ENCODE measurements at places on chromosomes 4 and X.

DNA sequence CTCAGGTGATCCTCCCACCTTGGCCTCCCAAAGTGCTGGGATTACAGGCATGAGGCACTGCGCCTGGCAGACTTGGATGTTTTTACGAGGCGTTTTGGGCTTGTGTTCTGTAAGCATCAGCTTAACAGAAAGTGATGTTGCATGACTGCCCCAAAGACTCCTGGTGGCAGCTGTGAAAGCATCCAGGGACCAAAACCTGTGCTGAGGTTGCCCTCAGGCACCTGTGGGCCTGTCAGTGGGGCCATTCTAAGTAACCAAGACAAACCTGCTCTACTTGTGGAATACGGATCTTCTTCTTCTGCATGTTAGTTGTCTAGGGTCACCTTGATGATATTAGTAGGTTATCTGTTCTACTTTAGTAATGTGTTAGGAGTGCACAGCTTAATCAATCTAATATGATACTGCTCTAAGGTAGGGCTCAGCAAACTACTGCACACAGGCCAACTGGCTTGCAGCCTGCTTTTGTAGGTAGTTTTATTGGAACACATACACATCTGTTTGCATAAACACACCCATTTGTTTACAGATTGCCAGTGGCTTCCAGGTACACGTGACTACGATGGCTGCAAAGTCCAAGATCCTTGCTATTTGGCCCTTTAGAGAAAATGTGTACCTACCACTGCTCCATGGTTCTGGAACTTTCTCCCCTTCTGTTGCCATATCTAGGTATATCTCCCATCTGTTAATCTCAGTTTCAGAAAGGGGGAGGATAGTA is 136.7 kb downstream of the GPR143 start:
- no peak for DNase-seq

- no peak for DNase-seq
Measured at GRCh38 chr4:156673483-156673882, 298.1 kb downstream of the PDGFC start.

- no peak for DNase-seq
Measured at GRCh38 chrX:69021141-69021960, 143.9 kb downstream of the PJA1 start.

DNA sequence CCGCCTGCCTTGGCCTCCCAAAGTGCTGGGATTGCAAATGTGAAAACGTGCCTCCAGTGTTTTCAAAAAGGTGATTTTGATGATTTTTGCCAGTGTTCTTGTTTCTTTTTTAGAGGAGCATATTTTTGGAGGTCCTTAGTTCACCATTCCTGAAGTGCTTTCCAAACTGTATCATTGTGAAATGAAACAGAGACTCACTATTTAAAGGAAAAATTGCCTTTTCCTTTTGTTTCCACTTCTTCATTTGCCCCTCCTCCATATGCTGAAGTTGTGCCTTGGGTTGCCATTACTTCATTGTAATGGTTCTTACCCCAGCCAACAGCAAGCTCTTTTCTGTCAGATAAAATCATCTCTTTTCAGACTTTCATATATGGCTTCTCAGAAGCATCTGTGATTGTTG is 164.4 kb downstream of the FNIP2 start:
- no peak for DNase-seq

DNA sequence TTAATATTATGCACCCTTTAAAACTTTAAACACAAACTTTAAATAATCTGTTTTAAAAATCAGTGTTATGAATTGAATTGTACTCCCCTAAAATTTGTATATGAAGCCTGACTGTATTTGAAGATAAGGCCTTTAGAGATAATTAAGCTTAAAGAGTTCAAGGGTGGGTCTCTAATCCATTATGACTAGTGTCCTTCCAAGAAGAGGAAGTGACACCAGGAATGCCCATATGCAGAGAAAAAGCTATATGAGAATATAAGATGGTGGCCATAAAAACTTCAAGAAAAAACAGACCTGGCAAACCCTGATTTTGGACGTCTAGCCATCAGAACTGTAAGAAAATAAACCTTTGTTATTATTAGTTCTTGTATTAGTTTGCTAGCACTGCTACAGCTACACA is 29.0 kb downstream of the UGT2A2 start:
- no peak for DNase-seq

- no peak for DNase-seq
Measured at GRCh38 chr4:146382194-146382593, 139.5 kb downstream of the SLC10A7 start.

DNA sequence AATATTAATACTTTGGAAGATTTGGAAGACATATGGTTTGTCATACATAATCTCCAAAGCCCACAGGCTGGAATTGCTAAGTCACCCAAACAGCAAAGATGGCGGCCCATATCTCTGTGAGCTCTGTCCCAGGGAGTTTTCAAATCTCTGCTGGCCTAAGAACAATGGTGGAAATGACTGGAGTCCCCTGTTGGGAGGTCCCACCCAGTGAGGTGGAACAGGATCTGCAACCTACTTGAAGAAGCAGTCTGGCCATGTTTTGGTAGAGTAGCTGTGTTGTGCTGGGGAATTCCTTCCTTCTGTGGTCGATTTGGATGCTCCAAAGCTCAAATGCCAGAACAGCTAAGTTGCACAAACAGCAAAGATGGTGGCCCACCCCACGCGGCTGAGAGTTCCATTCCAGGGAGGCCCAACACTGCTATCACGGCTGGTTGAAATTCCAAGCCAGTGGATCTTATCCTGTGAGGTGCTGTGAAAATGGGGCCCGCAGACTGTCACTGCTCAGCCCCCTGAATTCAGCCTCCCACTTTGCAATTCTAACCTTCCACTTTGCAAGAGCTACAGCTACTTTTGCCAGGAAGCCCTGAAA is 3.2 kb upstream of the UGT2B7 start:
- DNase-seq, result no peak

DNA sequence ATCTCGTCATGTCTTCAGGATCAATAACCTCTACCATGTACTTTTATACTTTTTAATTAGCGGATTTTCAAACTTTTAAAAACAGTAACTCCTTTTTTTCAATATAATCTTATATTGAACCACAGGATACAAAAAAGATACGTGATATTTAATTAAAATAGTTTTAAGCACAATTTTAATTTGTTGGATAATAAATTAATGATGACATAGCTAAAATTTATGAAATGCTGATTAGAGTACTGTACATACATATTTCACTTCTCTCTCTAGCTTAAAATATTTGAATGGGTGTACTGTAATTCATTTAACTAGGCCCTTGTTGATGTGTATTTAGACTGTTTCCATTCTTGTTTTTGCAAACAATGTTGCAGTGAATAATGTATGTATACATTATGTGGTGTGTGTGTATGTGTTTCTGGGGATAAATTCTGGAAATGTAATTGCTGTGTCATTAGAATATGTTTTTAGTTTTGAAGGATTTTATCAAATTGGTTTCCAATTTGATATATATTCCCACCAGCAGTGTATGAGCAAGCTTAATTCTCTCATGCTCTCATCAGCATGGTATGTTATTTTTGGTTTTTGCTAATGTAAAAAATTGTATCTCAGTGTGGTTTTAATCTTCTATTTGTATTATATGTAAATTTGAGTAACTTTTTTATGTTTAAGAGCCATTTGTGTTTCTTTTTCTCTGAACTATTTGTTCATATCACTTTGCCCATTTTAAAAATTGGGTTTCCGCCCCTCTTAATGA is 66.4 kb downstream of the CDKL5 start:
- no peak for DNase-seq

- DNase-seq, result no peak
Measured at GRCh38 chr4:145930592-145930991, 8.0 kb downstream of the ZNF827 start.

GRCh38 chr4:71113294-71113693 is 119.8 kb downstream of the DCK start:
- DNase-seq, result no peak

DNA sequence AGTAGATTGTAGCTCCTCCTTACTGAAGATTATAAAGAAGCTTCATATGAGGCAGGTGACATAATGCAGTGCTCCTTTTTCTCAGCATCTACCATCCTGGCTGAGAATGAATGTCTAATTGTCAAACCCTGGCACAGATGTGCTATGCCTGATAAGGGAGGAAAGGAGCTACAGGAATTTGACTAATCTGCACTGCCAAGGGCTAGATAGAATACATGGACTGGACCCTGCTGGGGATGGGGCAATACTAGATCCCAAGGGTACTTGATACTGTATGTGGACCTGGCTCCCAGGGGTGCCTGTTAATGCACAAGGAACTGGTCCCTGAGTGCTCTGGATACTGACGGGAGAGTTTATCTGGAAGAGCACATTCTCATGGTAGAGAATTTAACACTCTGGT is 362.2 kb upstream of the EMCN start:
- DNase-seq, result no peak

GRCh38 chrX:153882086-153882498 is 3.9 kb downstream of the L1CAM start:
- no peak for DNase-seq

- DNase-seq, result no peak
Measured at GRCh38 chr4:186557061-186557460, 1.7 kb upstream of the MTNR1A start.

DNA sequence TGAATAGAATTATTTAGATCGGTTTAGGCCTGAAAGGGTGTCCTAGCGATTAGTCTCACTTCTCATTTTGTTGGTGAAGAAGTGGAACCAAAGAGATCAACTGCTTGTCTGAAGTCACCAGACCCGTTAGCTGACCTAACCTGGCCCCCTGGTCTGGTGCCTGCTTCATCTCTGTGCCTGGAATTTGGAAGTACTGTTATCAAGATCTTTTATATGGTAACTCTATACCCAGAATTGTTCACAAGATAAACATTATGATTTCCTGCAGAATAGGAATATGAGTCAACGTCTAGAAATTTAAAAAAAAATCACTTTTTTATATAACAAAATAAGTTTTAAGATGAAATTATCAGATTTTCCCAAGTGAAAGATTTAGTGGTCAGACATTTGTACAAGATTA is 37.2 kb downstream of the LRP2BP start:
- DNase-seq, result no peak
